ENCODE measurements at places on chromosomes 7 and 10. TPM values are rescaled to one million over a fixed set of nuclear protein-coding genes. Genes with fewer than 3 reads are reported as not detected.
A peak's percentile ranks its signal among the peaks of the same experiment; 100 is the strongest.

Gene TEX36
- not detected for polyA plus RNA-seq

Gene TEX47
- not detected for polyA plus RNA-seq

GRCh38 chr10:87674943-87675342 lies 15.3 kb downstream of the PAPSS2 start:
- DNase-seq, result no peak

DNA sequence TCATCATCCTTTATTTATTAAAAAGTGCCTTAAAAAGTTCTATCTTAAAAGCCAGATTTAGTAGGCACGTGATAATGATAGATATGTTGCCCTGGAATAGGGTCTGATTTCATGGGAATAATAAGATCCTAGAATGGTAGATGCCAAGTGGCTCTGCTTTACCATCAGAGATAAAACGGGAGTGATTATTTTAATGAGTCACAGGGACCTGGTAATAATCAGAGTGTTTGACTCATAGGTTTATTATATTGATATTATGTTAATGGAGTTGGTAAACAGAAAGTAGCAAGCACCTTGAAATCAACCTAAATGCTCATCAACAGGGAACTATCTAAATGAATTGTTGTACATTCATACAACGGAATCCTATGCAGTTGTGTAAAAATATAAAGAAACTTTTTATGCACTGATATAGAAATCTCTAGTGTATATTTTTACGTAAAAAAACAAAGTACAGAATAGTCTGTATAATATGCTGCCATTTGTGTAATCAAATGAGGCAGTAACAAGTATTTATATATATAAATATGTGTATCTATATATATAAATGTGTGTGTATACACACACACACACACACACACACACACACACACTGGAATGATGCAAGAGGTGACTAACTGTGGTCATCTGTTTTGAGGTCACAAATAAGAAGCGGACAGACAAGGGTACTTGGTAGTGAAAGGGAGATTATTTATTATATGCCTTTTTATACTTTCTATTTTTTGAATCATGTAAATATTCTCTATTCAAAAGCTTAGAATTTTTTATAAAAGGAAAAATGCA lies 78.6 kb upstream of the DYNC1I1 start:
- no peak for DNase-seq

GRCh38 chr7:100360135-100360854 lies 2.4 kb downstream of the PILRB start:
- no peak for DNase-seq

DNA sequence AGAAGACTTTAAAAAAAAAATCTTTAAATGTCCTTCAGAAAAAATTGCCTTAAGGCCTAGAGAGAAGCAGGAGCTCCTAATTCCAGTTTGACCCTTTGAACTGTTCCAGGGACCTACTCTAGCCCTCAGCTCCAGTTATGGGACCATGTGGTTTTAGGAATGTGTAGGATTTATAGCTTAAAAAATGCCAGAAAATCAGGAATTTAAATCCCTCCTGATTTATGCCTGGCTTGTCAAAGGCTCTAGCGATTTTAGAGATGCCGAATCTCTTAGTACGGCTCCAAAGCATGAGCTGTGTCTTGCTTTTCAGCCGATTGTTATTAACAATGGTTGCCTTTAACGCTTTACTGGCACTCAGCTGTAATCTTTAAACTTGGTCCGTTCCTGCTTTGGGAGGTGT lies 130.6 kb upstream of the NPVF start:
- DNase-seq, result peak; percentile 38

Measured in renal cortex interstitium (tissue), 15 donors.